Stimulated activated CD4-positive, alpha-beta T cell treated with anti-CD3 and anti-CD28 coated beads, Interleukin-2, amount 100 ng/mL, for 24 hours (primary cell): ENCODE measurements at places on chromosomes 12 and 14.

GRCh38 chr12:74900232-74900631, 309.4 kb downstream of the KCNC2 start:
- no peak for DNase-seq

DNA sequence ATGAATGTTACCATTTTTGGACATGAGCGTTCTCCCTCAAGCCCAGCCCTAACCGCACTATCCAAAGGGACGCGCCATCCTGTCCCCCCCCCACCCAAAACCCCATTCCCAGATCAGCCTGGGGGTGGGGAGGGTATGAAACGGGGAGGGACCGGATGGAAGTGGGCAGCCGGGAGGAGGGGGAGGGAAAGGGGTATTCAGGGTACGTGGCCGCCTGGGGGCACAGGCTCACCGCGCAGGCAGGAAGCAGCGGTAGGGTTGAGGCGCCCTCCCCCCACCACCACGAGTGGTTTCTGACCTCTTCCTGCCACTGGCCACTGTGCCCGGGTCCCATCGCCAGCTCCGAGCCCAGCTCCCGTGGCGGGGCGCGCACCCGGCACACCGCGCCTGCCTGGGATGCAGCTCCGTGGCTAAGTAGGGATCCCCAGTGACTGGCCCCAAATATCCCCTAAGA, 1.4 kb downstream of the ACTN1 start:
- DNase-seq = peak; percentile 63

DNA sequence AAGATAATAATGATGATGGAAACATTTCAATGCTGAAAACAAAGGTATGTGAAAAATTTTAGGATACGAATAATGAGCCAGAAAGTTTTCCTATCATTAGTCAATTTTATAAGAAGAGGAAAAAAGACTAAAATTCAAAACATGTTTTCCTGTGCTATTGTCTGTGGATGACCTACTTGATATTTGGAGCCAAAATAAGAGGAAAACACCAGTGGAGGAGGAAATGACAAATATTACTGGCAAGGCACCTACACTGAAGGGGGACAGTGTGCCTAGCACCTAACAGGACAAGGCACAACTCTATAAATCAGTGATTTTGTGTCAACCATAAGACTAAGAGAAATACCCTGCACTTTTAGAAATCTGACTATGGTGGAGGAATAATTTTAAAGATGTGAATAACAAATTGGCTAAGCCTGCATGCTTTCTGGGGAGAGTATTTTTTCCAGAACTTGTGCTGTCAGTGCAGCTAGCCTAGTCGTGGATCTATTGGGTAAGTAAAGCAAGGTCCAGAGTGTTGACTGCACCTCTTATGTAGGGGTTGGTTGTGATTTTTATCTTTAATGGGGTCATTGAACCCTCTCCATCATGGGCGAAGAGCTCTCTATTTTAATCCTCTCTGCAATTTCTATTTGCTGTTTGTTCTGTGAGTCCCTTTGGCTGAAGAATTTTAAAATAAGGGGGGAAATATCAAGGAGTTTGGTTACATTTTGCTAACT, 398.0 kb downstream of the TMTC2 start:
- no peak for DNase-seq

- no peak for DNase-seq
Measured at GRCh38 chr14:38116895-38117294, 90.8 kb upstream of the SSTR1 start.

DNA sequence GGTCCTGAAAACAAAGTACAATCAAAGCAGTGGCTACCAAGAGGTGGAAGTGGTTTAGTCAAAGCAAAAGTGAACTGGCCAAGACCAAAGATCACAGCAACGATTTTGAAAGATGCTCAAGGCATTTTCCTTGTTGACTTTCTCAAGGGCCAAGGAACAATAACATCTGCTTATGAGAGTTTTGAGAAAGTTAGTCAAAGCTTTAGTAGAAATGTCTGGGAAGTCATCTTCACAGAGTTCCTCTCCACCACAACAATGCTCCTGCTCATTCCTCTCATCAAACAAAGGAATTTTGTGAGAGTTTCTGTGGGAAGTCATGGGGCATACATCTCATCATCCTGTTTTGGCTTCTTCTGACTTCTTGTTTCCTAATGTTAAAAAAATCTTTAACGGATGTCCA, 80.1 kb downstream of the PLEKHA5 start:
- no peak for DNase-seq

DNA sequence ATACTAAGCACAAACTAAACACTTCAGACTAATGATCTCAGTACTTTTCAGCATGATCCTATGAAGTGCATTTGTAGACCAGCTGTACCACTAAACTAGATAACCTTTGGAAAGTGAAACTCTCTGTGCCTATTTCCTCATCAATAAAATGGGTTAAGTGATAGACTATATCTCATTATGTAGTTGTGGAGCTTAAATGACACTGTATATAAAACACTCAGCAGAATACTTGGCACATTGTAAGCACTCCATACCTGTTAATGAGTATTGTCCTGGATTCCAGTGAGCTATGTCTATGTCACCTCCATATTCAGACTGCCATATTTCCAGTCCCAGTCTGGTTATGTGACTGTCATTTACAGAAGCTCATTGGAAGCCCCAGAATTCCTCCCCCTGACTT, 44.4 kb downstream of the RTN1 start:
- DNase-seq = no peak

- no peak for DNase-seq
Measured at GRCh38 chr12:60123557-60123956, 527.7 kb downstream of the SLC16A7 start.

DNA sequence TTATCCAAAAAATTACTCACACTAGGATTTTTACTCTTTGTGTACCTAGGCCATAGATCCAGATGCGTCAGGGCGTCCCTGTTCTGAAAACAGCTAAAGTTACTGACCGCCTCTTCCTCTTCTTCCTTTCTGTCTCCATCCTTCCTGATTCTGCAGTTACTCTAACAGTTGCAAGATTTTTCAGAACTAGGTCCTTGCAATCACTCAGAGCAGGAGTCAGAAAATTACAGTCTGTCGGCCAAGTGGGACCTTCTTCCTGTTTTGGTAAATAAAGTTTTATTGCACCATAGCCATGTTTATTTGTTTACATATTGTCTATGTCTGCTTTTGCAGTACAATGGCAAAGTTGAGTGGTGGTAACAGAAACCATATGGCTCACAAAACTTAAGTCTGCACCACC, 25.6 kb upstream of the FGF6 start:
- no peak for DNase-seq

GRCh38 chr14:57254884-57255283, 13.8 kb downstream of the EXOC5 start:
- no peak for DNase-seq

- DNase-seq = no peak
Measured at GRCh38 chr14:26377150-26377549, 220.7 kb downstream of the NOVA1 start.

DNA sequence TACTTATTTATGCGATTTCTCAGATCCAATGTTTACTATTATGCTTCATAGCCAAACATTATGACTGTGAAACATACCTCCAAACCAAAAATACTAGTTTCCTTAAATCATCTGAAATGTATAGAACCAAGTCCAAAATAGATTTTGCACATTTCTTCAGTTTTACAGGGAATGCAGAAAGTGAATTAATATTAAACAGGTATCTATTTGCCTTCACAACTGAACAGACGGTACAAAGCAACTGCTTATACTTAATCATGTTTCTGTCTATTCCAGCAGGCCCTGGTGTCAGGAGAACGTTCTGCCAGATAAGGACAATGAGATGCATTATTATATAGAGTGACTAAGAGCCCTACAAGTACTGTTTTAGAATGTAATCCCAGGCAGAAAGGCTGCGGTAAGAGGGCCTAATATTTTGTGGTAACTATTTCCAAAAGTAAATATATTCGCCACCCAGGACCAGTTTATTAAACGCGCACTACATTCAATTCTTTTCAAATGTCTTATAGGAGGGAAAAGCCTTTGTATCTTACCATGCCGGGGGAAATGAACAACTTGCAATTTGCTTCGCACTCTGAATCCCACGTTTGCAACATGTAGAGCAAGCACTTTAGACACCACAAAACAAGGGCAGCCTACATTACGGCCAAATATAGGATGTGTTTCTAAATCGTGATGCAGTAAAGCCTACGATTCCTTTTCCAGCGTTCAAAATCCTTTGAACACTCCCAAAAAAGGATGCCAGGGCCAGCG, 1.5 kb downstream of the CORO1C start:
- no peak for DNase-seq

GRCh38 chr14:105767315-105767714, 240.9 kb downstream of the TMEM121 start:
- no peak for DNase-seq

GRCh38 chr14:69924201-69924600, 45.0 kb downstream of the SMOC1 start:
- DNase-seq = no peak
